ENCODE measurements at places on chromosomes 5 and 9.

- DNase-seq: peak; percentile 9
These were observed 36.0 kb downstream of the BNIP1 start for GRCh38 chr5:173180331-173180730.

GRCh38 chr9:35569206-35569605 lies 35.9 kb upstream of the TESK1 start:
- DNase-seq: no peak

DNA sequence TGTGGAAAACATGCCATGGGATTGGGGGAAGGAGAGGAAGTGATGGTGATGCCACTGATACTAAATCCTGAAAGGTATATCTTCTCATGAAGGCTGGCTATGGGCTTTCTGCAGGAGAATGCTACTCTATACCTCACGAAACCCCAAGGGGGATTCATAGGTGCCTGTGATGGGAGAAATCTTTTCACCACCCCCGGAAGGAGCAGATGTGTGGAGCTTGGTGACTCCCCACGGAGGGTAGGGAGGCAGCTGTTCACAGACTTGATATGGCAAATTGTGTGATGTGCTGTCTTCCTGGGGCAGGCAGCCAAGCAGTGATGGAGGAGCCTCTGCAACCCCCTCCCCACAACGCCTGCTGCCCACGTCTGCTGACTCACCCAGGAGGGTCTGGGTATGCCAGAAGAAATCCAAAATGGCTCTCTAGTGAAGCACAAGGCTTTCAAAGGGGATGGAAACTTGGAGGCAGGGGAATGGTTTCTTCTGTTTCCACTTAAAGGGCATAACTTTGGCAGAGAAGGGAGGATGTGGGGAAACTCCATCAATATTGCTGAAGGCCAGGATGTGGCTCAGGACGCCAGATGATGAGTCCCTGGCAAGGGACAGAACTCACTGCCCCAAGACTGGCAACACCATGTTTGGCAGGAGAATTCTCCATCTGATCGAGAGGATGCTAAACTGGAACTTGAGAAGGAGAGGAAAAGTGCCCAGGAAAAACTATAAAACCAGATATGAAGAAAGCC lies 188.3 kb downstream of the GABBR2 start:
- no peak for DNase-seq

DNA sequence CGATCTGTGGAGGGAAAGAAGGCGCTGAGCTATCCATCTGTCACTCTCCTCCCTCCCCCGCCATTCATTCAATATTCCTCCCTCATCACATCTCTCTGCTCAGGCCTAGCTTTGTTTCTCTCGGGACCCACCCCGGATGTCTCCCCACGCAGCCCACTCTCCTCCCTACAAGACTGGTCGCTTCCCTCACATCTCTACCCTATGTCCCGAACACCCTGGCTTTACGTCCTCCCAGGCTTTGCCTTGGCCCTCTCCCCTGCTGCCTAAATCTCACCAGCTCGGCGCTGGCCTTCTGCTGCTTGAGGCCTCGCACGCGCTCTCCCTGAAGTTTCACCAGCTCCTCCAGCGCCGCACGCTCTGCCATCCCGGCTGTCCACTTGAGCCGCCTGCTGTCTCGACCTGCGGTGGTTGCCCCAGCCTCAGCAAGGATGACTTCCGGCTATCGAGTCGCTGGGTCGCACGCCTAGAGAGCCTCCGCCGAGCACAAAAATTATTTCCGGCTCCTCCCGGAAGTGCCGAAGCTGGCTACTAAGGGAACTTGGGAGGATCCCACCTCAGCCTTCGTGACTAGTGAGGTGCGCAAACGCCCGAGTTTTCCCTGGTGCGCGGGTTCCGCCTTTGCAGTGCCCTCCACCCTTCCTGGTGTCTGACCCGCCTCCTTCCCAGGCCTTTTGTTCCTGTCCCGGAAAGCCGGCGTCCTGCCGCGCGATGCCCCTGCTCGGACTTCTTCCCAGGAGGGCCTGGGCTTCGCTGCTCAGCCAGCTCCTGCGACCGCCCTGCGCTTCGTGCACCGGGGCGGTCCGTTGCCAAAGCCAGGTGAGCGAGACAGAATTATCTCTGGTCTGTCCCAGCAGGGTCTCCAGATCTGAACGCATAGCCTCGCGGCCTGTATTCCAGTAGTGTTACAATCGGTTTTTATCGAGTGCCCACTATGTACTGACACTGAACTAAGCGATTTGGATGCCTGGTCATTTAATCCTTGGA lies at the start of the genes HARS1 and HARS2:
TSS of gene HARS1 (minus strand) at position 430 of the 984 bp plus-strand sequence. CDS start at position 364, 66 bp downstream.
TSS of gene HARS2 (plus strand) at position 515 of the 984 bp plus-strand sequence. CDS start at position 709, 194 bp downstream.
- DNase-seq: peak; percentile 96

All from LHCN-M2 (cell line).